B cell (primary cell): ENCODE measurements at places on chromosomes 5 and 9. TPM values are rescaled to one million over a fixed set of nuclear protein-coding genes. Genes with fewer than 3 reads are reported as not detected.

The KIAA1958 gene
- total RNA-seq = 15.3 and 17.2 TPM in 2 replicates

The SH3RF2 gene
- total RNA-seq = not detected in 2 replicates

The CCL28 gene
- total RNA-seq = 16.8 and 18.6 TPM in 2 replicates

The EFNA5 gene
- not detected in 2 replicates for total RNA-seq

The WDR70 gene
- total RNA-seq = 46.8 and 51.5 TPM in 2 replicates

The LRRC26 gene
- total RNA-seq = not detected in 2 replicates

The GARIN3 gene
- not detected in 2 replicates for total RNA-seq

The TMEM171 gene
- total RNA-seq = not detected in 2 replicates

The SCAMP1 gene
- 18.4 and 25.4 TPM in 2 replicates for total RNA-seq

The ECSCR gene
- total RNA-seq = not detected in 2 replicates

The PCDHGA5 gene
- total RNA-seq = 1.7 and 1.8 TPM in 2 replicates

The ANKRD55 gene
- not detected in 2 replicates for total RNA-seq

The PCSK5 gene
- total RNA-seq = 0.10 TPM in 1 of 2 replicates, not detected in the other

- no peak for DNase-seq
Observed at GRCh38 chr9:129524582-129525270, 96.2 kb downstream of the C9orf50 start.

GRCh38 chr5:91361790-91362189, 21.3 kb downstream of the ARRDC3 start:
- DNase-seq = no peak

GRCh38 chr5:169988947-169989346, 8.7 kb upstream of the INSYN2B start:
- DNase-seq = no peak

DNA sequence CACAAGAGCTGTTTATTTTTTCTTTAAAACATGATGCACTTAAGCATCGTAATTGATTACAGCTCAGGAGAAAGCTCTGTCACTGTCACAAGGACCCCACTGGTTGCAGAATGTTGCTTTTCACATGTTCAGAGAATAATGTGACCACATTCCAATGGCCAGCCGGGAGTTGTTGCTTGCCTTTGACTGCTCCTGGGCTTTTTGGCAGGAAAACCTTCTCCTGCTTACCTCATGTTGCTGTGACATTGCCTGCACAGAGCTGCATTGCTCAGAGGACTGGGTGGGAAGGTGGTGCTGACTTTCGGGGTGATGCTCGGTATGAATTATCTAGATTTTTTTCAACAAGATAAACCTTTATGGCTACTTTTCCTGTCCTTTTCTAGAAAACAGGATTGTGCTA, 88.2 kb downstream of the PALM2AKAP2 start:
- no peak for DNase-seq

- DNase-seq = no peak
Observed at GRCh38 chr9:88737876-88738275, 202.9 kb downstream of the NXNL2 start.

DNA sequence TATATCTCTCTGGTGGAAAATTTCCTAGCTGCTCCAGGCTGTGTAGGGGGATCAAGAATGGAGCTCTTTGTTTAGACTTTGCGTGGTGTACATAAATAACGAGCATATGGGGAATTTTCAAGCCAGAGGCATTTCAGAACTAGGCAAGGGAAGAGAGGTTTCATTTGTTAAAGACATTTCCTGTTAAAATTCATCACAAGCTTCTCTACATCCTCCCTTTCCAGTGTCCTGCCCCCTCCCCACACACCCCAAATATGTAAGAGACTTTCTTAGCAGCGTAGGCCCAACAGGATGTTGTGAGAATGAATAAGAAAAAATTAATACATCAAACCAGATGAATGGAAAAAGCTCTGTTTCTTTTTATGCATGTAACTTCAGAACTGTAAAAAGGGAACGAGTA, 150.3 kb downstream of the GPBP1 start:
- no peak for DNase-seq

DNA sequence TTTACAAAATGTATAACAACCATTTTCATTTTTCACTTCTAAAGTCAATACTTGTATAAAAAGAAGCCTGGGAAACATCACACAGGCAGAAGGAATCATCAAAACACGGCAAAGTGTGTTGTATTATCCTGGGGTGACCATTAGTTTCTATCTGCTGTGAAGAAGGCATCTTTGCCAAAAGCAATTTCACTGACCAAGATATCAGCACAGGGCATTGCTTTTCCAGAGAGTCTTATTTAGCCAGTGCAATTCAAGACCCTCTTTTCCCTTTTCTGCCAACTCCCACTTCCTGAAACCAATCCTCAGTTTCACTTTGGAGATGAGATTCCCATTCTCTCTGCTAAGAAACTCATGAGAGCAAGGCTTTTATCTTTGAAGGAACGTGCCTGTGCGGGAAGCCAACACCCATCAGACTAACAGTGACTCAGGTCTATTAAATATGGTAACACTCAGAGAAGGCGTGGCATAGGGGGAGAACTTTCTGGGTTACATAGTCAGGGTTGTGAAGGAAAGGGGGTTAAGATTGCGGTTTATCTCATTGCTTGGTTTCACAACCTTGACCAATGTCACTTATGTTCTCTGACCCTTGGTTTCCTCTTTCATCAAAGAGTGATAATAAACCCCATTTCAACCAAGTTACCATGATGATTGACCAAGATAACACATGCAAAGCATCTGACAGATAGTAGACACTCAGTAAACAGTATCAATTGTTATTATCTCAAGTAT, 666.9 kb upstream of the KLF4 start:
- DNase-seq = no peak

- DNase-seq = peak; percentile 30
Observed at GRCh38 chr9:89555451-89556375, 49.1 kb upstream of the GADD45G start.

DNA sequence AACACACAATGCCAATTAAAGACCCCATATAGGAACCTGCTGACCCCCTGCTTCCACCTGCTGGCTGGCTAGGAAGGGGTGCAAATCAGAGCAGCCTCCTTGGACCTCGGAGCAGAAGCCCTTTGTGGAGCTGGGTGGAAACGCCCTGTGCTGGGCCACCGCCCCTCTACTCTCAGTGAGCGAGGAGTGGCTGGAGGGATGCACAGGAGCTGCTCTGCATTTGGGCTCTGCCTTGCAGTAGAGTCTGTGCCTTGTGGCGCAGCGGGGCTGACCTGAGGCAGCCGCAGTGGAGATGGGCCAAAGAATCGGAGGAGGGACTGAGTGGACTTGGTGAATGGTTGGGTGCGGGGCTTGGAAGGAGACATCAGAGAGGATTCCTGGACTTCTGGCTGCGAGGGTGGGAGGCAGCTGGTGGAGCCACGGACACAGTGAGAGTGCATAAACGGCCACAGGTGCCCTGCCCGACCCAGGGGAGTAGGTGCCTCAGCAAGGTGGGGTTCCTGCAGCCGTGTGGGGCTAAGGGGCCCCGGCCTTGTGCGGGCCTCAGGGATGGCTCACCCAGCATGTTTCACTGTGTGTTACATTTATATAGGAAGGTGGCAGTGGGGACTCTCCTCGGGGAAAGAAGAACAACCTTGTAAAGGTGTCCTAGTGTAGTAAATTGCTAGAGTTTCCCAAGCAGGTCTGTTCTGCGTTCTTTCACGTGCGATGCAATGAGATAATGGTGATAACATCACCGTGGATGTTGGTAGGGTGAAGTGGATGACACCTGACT, 14.1 kb upstream of the IRX4 start:
- DNase-seq = no peak

DNA sequence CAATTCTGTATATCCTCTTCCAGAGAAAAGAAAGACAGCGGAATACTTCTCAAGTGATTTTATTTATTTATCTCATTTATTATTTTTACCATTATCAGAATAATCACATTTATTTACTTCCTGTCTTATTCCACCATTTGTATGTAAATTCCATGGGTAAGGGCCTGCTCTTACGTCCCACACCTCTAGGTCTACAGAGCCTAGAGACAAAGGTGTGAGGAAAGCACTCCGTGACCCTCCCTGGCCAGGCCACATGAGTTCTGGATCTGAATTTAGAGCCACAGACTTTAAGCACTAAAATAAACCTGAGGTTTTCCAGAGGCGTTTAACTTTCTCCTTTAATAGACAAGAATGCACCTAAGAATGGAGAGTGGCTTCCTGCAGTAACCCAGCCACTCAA, 85.3 kb upstream of the CTSV start:
- no peak for DNase-seq

DNA sequence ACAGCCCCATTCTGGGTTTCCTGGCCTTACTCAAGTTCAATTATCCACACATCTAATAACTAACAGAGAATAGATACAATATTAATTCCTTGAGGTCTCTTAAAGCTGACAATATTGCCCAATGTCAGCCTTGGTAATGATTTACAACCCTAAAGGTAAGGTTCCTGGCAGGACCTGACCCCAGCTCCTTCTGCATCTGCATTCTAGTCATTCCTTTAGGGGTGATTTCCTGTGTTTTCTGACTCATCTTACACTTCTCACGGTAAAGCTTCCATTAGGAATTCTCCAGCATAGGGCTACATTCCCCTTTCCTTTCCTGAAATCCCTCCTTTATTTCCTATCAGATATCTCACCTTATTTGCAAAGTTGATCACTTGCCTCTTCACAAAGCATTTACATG, 9.3 kb downstream of the HAVCR1 start:
- DNase-seq = no peak

- no peak for DNase-seq
Observed at GRCh38 chr5:93756372-93756771, 15.0 kb upstream of the POU5F2 start.

- DNase-seq = peak; percentile 38
Observed at GRCh38 chr9:99368341-99369326, 146.6 kb downstream of the SEC61B start.

DNA sequence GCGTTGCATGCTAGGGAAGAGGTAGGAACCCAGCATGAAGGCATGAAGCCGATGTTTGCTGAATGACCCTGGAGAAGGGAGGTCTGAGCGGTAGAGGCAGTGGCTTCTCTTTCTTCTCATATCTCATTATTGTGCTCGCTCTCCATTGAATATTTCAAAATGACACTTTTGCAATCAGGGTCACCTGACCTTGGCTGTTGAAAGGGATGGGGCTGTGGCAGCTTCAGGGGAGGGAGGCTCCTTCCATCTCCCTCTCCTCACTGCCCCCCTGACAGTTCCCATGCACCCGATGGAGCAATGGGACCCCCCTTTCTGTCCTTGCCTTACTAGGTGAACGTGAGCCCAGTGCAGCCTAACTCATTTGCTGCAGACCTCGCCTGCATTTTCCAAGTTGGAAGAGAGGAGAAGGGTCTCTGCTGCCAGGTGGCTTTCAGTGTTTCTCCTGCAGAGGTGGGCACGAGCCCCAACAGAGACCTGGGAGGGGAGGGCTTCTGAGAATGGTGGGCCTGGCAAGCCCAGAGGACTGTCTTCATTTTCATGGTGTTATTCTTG, 17.9 kb downstream of the STC2 start:
- DNase-seq = no peak

GRCh38 chr9:99039505-99040182, 65.3 kb upstream of the TGFBR1 start:
- DNase-seq = peak; percentile 30

GRCh38 chr5:132629230-132629944, 28.6 kb upstream of the IL13 start:
- no peak for DNase-seq

- DNase-seq = peak; percentile 71
Observed at GRCh38 chr5:150155258-150156026, at the start of gene PDGFRB. TSS of gene PDGFRB (minus strand) at chr5:150155845. CDS start at chr5:150137047, 18,798 bp downstream.

- no peak for DNase-seq
Observed at GRCh38 chr9:115591584-115591984, 473.6 kb upstream of the TNC start.

DNA sequence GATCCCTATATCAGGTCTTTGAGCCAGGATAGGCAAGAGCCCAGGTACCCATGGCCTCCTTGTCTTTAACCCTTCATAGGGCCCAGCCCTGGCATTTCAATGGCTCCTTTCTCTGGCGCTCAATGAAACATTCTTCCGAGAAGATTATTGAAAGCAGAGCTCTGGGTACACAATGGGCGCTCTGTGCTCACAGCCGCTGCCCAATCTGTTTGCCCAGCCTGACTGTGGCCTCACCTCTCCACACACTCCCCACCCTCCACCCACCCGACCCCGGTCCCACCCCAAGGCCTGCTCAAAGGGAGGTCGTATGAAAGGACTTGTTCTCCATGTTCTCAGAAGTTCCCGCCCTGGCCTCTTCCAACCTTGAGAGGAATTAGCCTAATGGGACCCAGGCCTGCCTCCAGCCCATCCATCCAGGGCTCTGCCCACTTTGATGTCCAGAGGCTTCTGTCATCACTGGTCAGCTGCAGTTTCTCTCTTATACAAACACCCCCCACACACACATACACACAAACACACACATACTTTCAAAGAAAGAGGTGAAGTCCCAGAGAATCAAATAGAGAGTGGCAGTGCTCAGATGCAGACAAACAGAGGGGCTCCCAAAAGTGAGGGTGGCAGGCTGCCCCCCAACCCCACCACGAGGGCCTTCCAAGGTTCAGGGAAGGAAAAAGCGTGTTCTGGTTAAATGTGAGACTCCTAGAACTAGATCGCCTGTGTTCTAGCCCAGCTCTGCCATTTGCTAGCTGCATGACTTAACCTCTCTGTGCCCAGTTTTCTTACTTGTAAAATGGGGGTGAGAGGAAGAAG, 5.1 kb upstream of the ARSI start:
- DNase-seq = no peak

- DNase-seq = no peak
Observed at GRCh38 chr5:464843-465590, 22.0 kb downstream of the EXOC3 start.

GRCh38 chr5:132961887-132962286, 1.5 kb downstream of the AFF4 start:
- DNase-seq = no peak

DNA sequence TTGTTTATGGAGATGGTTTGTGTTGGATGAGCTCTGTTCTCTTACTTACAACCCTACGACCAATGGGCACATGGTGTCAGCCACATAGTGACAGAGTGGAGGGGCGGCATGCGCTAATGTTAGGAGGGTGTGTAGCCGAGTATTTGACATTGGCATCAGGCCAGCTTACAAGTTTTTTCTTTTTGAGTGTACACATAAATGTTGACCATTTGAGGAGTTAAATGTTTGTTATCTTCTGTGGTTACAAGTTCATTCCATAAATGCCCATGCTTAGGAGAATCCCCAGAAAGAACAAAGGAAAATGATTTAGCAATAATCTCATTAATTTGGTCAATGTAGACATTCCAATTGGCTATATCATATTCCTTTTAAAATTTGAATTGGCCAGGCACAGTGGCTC, 180.1 kb upstream of the ELL2 start:
- no peak for DNase-seq

GRCh38 chr9:137044037-137044436, 1.9 kb downstream of the NPDC1 start:
- no peak for DNase-seq

- no peak for DNase-seq
Observed at GRCh38 chr5:22076586-22076985, 776.6 kb downstream of the CDH12 start.

GRCh38 chr9:85258823-85259370, 482.9 kb downstream of the AGTPBP1 start:
- no peak for DNase-seq

DNA sequence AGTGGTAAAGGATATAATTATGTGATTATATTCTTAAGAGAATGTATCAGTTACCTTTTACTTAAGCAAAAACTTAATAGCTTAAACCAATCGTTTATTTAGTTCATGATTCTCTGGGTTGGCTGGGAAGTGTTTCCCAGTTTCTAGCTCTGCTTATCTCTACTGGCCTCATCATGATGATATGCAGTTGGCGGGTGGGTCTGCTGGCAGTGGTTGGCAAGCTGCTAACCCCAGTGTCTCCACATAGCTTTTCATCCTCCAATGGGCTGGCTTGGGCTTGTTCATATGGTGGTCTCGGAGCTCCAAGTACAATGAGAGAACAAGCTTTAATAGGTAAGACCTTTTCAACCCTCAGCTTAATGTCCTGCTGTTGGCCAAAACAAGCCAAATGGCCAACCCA, 43.8 kb downstream of the ABLIM3 start:
- no peak for DNase-seq
